Bronchus fibroblast of lung (primary cell): ENCODE measurements at places on chromosomes 2 and 18. TPM values are rescaled to one million over a fixed set of nuclear protein-coding genes. Genes with fewer than 3 reads are reported as not detected.

Gene ALPI
- total RNA-seq = not detected in 2 replicates

Gene KLHL41
- 0.30 and 0.34 TPM in 2 replicates for total RNA-seq

Gene FBXO41
- 1.6 and 1.7 TPM in 2 replicates for total RNA-seq

Gene SNED1
- 8.6 and 9.1 TPM in 2 replicates for total RNA-seq

Gene OTOS
- not detected in 2 replicates for total RNA-seq

Gene BMP10
- total RNA-seq = not detected in 2 replicates

Gene CABYR
- total RNA-seq = 6.7 and 7.6 TPM in 2 replicates

Gene INO80C
- total RNA-seq = 7.6 and 9.1 TPM in 2 replicates

Gene KCNE4
- 1.9 and 2.0 TPM in 2 replicates for total RNA-seq

Gene SMYD1
- not detected in 2 replicates for total RNA-seq

Gene FAM228A
- 0.34 and 1.5 TPM in 2 replicates for total RNA-seq

Gene LINC00305
- total RNA-seq = not detected in 2 replicates

Gene PID1
- total RNA-seq = 5.9 and 6.7 TPM in 2 replicates

Gene CTNNA2
- not detected in 2 replicates for total RNA-seq

Gene PLGLB1
- total RNA-seq = not detected in 2 replicates

Gene ITPRIPL1
- total RNA-seq = 3.7 and 4.2 TPM in 2 replicates

Gene SRD5A2
- total RNA-seq = not detected in 2 replicates

Gene PLCL1
- under 0.01 and 0.17 TPM in 2 replicates for total RNA-seq

Gene ANKRD30B
- total RNA-seq = under 0.01 TPM in 1 of 2 replicates, not detected in the other

Gene TUBA4B
- not detected in 2 replicates for total RNA-seq
